ENCODE measurements at places on chromosomes 6 and 20. TPM values are rescaled to one million over a fixed set of nuclear protein-coding genes. Genes with fewer than 3 reads are reported as not detected.

BCAS1 gene
- total RNA-seq: 3.9 TPM

MANEA gene
- total RNA-seq: 9.8 TPM

IER3 gene
- 1.7 TPM for total RNA-seq

GNRH2 gene
- not detected for total RNA-seq

DCDC2 gene
- 1.7 TPM for total RNA-seq

PTCRA gene
- not detected for total RNA-seq

FAM162B gene
- 1.2 TPM for total RNA-seq

NUS1 gene
- 34.7 TPM for total RNA-seq

TNFRSF6B gene
- total RNA-seq: 0.49 TPM

WFDC10B gene
- not detected for total RNA-seq

RPN2 gene
- 70.3 TPM for total RNA-seq

C20orf141 gene
- not detected for total RNA-seq

HLA-DRB5 gene
- total RNA-seq: not detected

VWA7 gene
- 0.98 TPM for total RNA-seq

VGLL2 gene
- total RNA-seq: not detected

GABBR1 gene
- 99.3 TPM for total RNA-seq

SDCBP2 gene
- 2.7 TPM for total RNA-seq

AVP gene
- not detected for total RNA-seq

ABHD16A gene
- total RNA-seq: 40.3 TPM

MCHR2 gene
- 7.9 TPM for total RNA-seq

DEK gene
- 97.9 TPM for total RNA-seq

DOK5 gene
- total RNA-seq: 152 TPM

TMEM170B gene
- 47.9 TPM for total RNA-seq

ACSS1 gene
- total RNA-seq: 3.9 TPM

All from temporal lobe (tissue), 4 donors.